ENCODE measurements at places on chromosomes 2 and 18. TPM values are rescaled to one million over a fixed set of nuclear protein-coding genes. Genes with fewer than 3 reads are reported as not detected.

DNA sequence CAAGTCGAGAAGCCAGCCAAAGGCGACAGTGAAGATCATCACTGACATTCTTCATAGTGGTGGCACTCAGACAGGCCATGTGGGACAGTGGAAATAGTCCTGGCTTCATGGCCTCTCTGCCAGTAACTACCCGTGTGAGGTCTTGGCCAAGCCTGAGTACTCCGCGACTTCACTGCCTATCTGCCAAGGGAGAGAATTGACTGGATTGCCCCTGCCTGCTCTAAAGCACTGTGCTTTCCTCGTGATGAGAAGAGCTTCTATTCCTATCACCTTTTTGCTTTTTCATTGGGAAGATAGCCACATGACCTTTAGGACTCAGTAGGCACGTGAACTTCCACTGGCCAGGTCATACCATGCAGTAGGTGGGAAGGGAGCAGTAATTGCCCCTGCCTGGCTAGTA lies 239.3 kb downstream of the HAUS1 start:
- no peak for DNase-seq

THSD7B gene
- total RNA-seq = not detected

DNA sequence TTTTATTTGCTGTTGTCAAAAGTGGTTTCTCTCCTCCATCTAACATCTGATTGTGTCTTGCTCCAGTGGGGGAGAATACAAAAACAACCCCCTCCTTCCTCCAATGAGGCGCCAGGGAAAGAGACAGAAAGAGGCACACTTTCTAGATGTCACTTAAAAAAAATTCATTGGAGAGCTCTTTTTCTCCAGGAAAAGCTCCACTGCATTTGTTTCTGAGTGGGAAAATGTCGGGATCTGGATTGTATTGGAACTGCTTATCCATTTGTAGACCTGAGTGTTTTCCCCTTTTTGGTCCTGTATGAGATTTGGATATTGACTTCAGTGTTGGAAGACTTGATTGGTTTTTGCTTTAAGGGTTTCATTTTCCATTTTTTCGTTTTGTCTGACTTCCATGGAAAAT lies 995 bp downstream of the MBD5 start:
- DNase-seq = no peak

DNA sequence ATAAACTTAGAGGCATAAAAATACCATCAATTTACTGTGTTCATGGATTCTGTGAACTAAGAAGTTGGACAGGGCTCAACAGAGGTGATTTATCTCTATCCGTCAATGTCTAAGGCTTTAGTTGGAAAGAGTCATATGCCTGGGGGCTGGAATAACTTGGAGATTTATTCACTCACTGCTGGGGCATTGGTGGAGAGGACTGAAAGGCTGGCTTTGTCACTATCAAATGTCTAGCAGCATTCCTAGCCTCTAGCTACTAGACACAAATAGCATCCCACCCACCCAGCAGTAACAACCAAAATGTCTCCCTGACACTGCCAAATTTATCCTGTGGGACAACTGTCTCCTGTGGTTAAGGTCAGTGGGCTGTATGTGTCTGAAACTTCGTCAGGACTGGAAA lies 71.0 kb downstream of the EVA1A start:
- no peak for DNase-seq

- no peak for DNase-seq
Observed at GRCh38 chr2:226906163-226906693, 70.4 kb downstream of the RHBDD1 start.

MORN2 gene
- total RNA-seq = 10.0 TPM

GKN1 gene
- not detected for total RNA-seq

DNA sequence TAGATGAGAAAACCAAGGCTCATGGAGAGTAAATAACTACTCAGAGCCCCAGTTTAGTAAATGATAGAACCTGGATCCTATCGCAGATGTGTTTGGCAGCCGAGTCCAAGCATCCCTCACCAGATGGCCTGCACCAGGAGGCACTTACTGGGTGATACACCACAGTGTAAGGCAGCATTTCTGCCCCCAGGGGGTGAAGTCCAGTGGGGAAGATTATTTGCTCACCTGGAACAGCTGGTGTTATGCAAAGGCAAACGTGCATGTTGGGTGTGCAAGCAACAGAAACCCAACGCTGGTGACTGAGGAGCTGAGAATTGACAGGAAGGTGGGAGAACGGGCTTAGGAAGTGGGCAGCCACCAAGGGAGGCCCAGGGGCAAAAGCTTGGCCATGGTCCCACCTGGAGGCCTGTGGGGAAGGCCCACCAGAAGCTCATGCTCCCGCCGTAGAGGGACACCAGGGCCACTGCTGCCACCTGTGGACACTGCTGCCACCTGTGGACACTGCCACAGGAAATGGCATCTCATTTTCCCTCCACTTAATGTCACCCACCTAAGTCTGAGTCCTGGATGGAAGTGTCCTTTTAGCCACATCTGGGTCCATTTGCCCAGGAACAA lies 100.6 kb downstream of the TFCP2L1 start:
- DNase-seq = no peak

ZAP70 gene
- total RNA-seq = 15.1 TPM
